ENCODE measurements at places on chromosomes 13 and 19.

GRCh38 chr13:34502011-34502410, 440.1 kb upstream of the NBEA start:
- no peak for DNase-seq

- DNase-seq: no peak
Observed at GRCh38 chr13:45198924-45199323, 1.9 kb downstream of the KCTD4 start.

DNA sequence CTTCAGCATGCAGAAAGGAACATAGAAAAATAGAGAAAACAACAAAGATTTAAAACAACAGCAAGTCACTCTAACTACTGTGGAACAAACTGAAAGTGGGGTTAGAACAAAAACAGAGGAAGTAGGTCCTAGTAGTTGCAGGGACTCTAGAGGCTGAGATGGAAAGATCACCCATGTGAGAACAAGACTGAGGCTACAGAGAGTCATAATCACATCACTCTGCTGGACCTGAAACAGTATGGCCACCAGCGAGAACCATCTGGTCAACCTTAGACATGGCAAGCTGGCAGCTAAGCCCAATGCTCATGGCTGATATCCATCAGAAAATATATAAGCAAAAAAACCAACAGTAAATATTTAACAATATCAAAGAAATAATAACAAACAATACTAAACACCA, 35.8 kb upstream of the ZNF724 start:
- DNase-seq: no peak

DNA sequence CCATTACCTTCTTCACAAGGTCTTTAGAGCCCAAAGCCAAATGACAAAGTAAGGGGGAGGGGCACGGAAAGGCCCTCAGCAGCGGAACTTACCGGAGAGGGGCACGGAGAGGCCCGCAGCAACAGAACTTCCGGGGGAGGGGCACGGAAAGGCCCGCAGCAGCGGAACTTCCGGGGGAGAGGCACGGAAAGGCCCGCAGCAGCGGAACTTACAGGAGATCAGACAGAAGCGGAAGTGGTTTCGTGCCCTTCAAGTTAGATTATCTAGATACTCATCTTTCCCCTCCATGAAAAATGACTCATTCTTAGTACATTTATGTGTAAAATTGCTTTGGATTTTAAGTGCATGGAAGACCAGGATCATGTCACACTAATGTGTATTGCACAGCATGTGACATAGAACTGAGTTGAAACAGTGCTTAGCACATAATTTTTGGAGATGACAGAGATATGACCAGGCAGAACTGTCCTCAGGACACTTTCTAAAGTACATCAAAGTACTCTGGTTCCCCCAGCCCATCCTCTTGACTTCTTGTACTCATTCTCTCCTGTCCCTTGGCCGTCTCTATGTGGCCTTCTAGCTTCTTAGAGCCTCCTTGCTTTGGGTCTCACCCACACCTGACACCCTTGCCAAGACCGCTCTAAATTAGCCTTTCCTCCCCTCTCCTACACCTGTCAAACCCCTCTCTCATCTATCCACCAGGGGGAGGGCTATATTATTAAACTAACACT, 25.7 kb upstream of the TPTE2 start:
- peak; percentile 30 for DNase-seq

DNA sequence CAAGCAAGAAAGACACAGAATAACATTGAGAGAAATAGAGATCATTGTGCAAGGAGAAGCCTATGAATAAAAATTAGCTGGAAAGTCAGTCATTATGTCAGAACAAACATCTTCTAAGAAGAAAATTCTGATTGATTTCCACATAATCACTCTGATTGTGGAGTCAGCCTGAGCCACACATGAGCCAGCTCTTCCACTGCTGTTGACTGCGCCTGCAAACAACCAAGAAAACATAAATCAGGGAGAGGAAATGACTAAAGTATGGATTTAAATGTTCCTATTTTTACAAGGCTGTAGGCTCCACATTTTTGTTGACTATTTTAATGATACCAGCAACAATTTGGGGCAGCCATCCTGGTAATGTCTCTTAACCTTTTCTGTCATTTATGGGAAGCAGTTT, 962.3 kb downstream of the EFNB2 start:
- no peak for DNase-seq

DNA sequence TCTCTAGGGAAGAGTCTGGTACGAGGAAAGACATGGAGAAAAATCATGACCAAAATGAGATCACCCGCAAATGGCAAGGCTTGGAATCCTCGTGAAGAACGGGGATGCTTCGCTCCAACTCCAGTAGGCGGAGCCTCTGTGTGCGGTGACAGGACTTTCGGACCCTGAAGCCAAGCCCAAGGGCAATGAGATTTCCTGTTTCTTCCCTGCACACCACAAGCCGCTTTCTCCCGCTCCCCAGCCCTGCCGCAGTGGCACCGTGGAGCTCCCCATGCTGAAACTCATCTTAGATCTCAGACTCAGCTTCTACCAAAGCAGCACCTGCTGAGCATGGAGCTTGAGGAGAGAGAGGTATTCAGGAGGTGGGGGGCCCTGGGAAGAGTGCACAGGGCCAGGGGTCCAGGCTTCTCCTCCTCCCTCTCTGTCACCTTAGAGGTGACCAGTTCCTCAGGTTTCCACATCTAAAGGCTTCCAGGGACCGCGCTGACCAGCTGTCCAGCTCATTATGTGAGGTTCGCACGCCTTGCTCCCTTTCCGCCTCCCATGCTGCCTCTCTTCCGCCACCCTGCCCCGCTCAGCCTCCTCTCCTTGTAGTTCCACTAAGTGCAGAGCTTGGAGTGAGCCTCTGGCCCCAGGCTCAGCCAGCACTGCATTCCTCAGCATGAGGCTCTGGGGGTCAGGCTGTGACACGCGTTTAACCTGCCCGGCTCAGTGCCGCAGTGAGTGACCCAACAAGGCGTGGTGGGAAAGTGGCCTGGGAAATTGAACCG, 153.8 kb upstream of the SOX1 start:
- DNase-seq: no peak

GRCh38 chr13:24053519-24054251, 106.8 kb upstream of the SPATA13 start:
- DNase-seq: peak; percentile 76

DNA sequence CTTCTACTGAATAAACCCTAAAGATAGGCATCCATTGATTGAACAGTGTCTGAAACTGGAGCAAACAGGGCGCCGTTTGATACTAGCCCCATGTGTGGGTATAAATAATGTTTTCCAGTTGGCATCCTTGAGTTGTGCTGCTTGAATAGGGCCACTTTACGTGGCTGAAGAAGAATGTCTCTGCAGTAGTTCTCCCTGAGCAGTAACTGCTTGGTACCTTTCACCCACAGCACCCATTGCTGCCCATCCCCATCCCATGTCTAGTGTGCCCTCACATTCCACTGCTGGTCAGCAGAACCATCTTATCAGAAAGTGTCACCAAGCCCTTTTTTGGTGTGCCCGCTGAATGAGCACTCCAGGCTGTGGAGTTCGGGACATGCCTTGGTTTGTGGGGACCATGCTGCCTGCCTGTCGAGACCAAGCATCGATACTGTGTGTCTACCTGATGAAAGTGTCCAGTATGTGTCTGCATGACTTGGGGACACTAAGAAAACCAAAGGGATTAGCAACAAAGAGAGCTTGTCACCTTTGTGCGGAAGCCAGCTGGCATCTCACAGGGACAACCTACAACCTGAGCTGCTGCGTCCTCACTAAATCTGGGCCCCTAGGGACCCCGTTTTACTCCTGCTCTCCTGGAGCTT, 162.0 kb downstream of the TM9SF2 start:
- DNase-seq: no peak

- DNase-seq: peak; percentile 29
Observed at GRCh38 chr13:31945202-31945961, 86.2 kb upstream of the FRY start.

GRCh38 chr13:26022538-26023292, 29.1 kb downstream of the SHISA2 start:
- DNase-seq: peak; percentile 51

GRCh38 chr13:50668049-50668448, 175.4 kb downstream of the DLEU7 start:
- DNase-seq: no peak

DNA sequence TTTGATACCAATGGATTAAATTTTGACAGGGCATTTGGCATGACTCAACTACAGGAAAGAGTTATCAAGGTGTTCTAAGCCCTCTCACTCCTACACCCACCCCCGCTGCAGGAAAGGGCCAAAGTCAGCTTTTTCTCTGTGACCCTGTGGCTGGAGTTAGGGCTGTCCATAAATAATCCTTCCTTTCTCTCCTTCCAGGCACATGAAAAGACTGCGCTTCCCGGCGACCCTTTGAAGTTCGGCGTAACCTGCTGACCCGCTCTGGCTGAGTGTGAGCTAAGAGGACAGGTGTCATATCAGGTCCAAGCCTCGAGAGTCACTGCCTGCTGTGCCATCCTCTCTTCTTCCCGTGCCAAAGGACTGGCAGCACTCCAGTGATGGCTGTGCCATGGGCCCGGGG, 25.6 kb downstream of the ZNF114 start:
- peak; percentile 73 for DNase-seq

- DNase-seq: no peak
Observed at GRCh38 chr19:1067341-1067957, 482 bp downstream of the ARHGAP45 start.

DNA sequence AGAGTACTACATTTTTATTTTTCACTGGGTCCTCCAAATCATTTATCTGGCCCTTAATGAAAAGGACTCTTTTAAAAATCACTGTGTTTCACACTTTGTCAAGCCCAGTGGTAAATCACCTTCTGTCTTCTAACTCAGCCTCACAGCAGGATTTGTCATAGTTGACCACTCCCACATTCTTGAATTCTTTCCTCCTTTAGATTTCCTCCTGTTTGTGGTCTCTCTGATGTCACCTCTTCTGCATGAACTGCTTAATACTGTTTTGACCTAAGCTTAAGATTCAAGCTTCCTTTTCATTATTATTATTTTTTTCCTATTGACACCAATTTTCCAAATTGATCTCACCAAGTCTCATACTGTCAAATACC, 899.8 kb upstream of the MIR17HG start:
- DNase-seq: peak; percentile 16

GRCh38 chr19:45294291-45295029, 28.2 kb downstream of the CKM start:
- no peak for DNase-seq

GRCh38 chr19:46133101-46133627, 8.7 kb upstream of the IGFL3 start:
- DNase-seq: peak; percentile 90

DNA sequence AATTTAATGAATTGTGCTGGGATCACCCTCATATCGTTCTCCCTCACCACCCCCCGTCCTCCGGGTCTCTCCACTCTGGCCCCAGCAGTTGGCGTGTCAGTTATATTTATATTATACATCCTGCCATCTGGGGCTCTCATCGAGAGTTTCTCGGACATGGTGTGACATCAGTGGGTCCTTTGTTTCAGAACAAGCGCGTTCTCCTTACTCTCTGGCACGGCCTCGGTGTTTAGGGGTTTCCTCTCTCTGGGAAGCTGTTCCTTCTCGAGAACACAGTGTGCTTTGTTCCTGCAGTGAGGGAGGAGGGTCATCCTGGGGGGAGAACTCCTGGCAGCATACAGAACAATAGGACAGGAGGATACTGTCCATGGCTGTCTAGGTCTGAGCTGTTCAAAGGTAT, 9.8 kb upstream of the MCF2L start:
- peak; percentile 73 for DNase-seq

- DNase-seq: no peak
Observed at GRCh38 chr19:29113838-29114237, 99.1 kb downstream of the UQCRFS1 start.

GRCh38 chr19:35228177-35228930, at the start of gene FAM187B:
Gene FAM187B (minus strand): TSS chr19:35228739. CDS start chr19:35228680, 59 bp downstream.
- DNase-seq: no peak

- DNase-seq: peak; percentile 47
Observed at GRCh38 chr19:8654591-8655339, 24.3 kb downstream of the NFILZ start.

- DNase-seq: no peak
Observed at GRCh38 chr13:79128158-79128557, 277.9 kb downstream of the RBM26 start.

DNA sequence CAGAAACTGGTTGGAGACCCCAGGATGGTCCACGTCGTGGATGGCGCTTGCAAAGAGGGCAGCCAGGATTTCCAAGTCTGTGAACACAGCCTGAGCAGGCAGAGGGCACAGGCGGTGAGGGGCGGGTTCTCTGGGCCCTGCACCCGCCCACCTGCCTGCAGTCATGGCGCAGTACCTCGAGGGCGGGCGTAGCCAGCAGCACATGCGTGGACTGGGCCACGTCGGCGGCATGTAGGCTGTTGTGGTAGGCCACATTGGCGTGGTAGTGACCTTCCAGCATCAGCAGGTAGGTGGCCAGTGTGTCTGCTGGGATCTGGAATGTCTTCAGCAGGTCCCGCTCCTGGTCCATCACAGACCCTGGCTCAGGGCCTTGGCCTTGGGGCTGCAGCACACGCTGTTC, 8.1 kb downstream of the PDE4C start:
- DNase-seq: no peak

DNA sequence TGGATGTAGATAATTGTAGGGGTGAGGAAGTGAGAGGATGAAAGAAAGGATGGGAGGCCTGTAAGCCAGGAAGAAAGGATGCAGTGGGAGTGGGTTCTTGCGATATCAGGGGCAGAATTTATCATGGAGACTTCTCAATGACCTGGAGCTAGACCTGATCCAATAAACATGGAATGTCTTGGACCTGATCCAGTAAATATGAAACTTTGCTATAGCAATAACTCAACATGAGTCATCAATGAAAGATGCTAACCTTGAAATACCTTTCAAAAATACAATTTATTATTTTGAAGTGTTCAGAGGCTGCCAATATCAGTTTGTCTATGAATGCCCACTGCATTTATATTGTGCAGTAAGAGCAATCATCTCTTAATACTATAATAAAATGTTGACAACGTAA, 279.5 kb downstream of the POU4F1 start:
- peak; percentile 18 for DNase-seq

GRCh38 chr13:113997845-113998751, 24.2 kb upstream of the C13orf46 start:
- DNase-seq: peak; percentile 91

GRCh38 chr13:44084146-44084545, 204.4 kb downstream of the LACC1 start:
- DNase-seq: no peak

DNA sequence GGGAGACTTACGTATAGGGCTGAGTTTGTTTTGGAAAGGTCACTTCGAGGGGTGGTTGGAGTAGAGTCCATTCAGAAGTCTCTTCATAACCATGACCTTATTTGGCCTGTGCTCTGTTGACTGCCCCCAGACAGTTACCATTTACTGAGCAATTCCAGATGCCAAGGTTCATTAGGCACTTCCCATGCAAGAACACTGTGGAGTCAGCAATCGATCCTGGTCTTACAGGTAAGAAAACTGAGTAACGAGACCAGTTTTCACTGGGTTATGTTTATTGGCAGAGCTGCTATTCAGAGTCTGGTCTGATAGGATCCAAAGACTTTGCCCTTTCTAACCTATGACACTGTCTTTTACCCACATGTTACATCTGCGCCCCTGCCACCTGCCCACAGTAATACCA, 134.7 kb downstream of the MTUS2 start:
- DNase-seq: no peak

DNA sequence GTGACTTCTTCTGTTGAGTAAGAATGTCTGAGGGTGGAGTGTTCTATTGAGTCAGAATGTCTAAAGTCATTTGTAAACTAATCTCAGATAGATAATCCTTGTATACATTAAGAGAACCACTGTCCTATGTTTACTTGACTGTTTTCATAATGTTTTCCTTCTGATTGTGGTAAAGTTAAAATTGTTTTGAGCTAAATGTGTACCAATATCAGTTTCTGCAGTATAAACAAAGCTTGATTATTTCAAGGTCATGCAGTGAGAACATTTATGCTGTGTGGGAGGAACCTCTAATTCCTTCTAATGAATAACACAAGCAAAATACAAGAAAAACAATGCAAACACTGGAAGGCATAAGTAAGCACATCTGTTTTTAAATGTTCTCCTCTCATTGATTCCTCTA, 434.6 kb downstream of the FGF14 start:
- no peak for DNase-seq
